Stimulated activated CD4-positive, alpha-beta T cell treated with anti-CD3 and anti-CD28 coated beads, Interleukin-1b, Interleukin-23, amount 100 ng/mL, for 1 hour (primary cell): ENCODE measurements at places on chromosomes 4 and X.

DNA sequence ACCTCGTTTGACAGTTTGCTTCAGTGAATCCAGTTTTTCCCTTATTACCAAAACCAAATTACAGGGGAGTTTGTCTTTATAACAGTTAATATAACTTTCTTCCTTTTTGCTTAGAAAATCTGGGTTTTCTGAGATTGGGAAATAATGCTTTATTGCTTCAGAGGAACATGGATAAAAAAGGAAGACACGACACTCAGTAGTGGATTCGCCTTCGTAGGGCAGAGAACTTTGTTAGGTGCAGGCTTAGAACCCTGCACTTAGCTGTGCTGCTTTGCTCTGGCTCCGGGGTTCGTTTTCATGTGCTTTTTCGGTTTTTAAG lies 188.2 kb downstream of the SOWAHB start:
- no peak for DNase-seq

DNA sequence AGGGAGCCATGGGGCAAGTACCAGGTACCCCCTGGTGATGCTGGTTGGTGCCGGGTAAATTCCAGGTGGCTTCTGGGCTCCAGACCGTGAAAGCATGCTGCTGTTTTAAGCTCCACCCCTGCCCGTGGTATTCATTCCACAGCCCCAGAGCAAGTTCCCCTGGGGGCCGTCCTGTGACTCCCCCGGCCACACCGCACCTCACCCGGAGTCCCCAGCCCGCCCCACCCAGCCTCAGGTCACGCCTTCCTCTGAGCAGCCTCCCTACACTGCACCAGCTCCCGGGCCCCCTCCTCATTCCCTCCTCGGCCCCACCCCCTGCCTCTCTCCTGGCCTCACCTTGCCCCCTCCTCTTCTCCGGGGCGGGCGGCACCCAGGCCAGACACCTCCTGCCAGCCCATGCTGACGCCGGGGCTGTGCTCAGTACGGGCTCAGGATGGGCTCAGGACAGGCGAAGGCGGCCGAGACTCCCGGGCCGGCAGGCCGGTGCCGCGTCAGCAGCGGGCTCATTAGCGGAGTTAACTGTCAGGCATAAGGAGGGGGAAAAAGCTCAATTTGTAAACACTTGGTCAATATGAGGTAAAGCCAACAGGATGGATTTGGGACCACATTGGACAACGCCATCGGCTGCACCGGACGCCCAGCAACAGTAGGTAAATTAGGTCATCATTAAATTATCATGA lies 127.4 kb downstream of the FAM53A start:
- DNase-seq, result no peak

GRCh38 chrX:22526339-22526738 lies 253.6 kb downstream of the CBLL2 start:
- DNase-seq, result no peak

DNA sequence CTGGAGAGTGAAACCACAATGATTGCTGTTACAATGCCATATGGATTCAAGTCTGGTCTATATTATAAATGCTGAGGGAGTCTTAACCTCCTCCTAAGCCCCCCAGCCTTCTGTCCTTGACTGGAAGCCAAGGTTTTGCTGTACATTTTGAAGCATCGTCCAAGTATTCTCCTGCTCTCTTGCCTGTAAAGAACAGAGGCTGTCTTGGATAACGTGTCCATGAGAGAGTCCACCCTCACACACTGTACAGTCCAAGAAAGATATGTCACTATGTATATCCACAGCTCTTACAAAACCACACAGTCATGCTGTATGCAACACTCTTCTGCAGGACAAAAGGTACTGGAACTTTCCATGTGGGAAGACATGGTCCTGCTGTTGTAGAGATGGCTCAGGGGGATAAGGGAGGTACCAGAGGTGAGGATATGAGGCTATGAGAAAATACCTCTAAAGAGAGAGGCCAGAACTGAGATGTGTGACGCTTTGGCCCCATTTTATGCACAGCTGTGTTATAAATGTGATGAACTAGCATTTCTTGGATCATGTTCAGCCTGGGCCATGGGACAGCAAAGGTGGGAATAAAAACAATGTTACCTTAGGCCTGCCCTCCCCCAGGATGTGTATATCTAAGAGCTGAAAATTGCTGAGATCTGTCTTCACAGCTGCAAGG lies 678.6 kb downstream of the IQCM start:
- DNase-seq, result no peak

GRCh38 chr4:89468602-89469001 lies 161.0 kb upstream of the GPRIN3 start:
- no peak for DNase-seq

- no peak for DNase-seq
Measured at GRCh38 chr4:13705521-13706041, 78.1 kb upstream of the BOD1L1 start.

GRCh38 chr4:184007891-184008290 lies 102.8 kb downstream of the STOX2 start:
- no peak for DNase-seq

DNA sequence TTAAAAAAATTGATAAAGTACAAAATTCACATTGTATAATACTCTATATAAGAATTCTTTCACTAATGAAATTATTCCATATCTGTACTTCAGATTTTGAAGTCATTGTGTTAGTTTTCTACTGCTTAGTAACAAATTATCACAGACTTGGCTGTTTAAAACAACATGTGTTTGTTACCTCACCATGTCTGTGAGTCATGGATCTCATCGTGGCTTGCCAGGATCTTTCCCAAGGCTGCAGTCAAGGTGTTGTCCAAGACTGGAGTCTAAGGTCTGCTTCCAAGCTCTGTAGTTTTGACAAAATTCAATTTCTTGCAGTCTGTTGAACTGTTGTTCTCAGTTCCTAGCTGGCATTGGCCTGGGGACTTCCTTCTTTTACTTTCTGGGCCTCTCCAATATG lies 1286.9 kb downstream of the ADGRL3 start:
- DNase-seq, result no peak

- DNase-seq, result no peak
Measured at GRCh38 chr4:109290918-109291317, 11.5 kb downstream of the COL25A1 start.

DNA sequence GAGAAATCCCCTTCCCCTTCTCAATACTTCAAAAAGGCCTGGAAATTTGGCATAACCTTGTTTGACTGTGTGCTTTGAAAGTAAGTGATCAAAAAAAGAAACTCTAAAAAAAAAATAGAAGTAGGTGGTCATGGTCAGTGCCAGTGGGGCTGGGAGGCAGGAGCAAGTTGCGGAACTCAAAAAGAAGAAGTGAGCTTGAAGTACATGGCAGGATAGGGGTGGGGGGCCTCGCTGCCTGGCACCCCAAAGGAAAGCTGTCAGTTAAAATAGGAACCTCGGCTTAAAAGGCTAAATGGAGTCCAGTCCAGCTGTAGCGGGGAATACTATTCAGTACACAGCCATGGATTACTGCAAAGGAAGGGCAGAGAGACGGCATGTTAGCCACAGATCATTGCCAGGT lies 12.2 kb upstream of the NKRF start:
- no peak for DNase-seq

DNA sequence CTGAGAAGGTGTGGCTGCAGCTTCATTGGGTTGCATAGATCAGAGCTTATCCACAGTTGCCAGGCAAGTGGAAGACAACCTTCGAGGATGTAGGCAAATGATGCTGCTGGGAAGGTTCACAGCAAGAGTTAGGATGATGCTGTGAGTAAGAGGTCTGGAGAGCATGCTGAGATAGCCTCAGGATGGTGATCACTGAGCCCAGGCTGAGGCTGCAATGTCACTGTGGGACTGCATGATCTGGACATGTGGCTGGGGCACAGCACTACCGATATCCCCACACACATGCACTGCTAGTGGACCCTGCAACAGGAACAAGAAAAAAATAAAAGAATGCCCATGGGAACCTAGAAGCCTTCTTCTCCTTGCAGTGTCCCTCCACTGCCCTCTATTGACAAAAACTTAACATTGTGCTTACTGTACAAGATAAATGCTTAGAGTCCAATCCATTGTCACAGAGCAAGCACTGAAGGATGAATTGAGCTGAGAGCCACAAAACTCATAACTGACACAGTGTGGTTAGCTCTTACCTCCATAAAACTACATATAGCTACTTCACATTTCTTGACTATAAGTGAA lies 105.6 kb downstream of the CNKSR2 start:
- no peak for DNase-seq

GRCh38 chrX:128634754-128635153 lies 582.6 kb upstream of the ACTRT1 start:
- no peak for DNase-seq

GRCh38 chrX:150615356-150615755 lies 46.9 kb downstream of the MTM1 start:
- DNase-seq, result no peak

DNA sequence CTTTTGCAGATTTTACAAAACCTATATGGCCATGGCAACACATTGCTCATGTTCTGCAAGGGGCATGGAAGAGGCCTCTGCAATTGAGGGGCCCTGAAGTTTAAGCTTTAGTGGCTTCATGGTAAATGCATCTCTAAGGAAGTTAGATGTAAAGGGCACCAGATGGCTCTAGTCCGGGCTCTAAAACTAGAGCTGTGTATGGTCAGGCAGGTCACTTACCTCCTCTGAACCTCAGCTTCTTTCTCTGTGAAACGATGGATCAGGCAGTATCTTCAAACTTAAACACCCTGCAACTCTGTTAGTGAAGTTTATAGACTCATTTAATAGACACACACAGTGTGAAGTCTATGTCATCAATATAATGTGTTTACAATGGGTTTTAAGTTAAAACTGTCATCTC lies 10.0 kb downstream of the MAGEB17 start:
- DNase-seq, result no peak

- DNase-seq, result no peak
Measured at GRCh38 chrX:100681599-100681998, 37.6 kb downstream of the SRPX2 start.

GRCh38 chrX:27987862-27988646 lies 6.8 kb upstream of the DCAF8L1 start:
- no peak for DNase-seq

DNA sequence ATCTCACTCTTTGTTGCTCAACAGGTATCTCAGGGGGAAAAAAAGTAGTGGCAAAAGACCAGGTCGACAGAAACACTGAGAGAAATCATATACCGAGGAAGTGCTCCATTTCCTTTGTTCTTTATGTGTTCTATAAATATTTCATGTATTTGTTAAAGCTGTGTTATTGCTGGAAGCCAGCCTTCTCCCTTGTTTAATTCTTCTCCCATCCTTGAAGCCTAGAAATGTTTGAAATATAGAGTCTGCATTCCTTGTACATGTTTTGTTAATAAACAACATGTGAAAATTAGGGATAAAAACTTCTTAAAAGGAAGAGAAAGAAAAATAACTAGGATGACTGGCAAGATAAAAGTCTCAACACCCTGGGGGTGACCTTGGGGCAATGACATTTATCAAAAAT lies 186.2 kb downstream of the ANKRD50 start:
- no peak for DNase-seq

DNA sequence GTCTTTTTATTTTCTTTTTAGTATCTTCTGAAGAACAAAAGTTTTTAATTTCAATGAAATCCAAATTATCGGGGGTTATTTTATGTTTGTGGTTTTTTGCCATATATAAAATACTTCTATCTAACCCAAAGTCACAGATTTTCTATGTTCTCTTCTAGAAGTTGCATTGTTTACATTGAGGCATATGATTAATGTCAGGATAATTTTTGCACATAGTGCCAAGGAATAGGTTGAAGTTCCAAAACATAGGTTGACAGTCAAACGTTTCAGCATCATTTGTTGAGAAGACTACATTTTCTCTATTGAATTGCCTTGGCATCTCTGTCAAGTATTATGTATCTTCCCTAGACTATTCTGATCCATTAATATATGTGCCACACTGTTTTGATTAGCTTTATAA lies 64.5 kb downstream of the ANKRD17 start:
- no peak for DNase-seq

- no peak for DNase-seq
Measured at GRCh38 chr4:10162341-10163000, 45.9 kb upstream of the WDR1 start.

DNA sequence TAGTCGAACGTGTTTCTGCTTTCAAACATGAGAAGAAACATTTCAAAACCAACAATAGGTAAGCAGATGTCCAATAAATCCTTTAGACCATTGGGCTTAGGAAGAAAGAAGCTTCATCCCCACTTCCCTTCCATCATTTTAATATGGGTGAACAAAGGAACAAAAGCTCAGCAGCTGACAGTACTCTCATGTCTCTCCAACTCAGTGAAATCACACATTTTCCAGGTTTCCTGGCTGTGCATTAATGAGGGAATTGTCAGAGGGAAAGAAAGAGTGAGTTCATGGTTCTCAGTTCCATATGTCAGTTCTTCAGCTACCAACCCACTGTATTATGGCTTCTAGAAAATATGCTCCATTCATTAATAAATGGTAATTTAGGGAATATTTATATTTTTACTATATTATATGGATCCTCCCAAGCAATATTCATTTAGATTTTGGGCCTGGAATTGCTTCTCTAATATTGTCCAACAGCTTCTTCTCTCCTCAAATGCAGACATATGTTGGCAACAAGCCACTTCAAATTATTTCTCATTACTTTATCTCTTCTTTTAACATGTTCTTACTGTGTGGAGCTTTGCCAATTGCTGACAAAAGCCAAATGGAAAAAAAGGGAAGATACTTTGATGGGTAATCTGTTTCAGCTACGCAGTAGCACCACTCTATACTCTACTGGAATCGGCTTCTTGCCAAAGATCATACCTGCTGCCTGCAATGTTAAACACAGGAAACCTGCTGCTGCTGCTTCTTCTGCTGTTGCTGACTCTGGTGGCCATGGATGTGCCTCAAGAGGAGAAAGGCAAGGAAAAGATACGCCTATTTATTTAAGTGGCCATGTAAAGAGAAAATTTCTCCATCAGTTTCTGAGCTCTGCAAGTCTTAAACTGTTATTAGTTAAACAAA lies 1757.6 kb downstream of the ARAP2 start:
- no peak for DNase-seq

DNA sequence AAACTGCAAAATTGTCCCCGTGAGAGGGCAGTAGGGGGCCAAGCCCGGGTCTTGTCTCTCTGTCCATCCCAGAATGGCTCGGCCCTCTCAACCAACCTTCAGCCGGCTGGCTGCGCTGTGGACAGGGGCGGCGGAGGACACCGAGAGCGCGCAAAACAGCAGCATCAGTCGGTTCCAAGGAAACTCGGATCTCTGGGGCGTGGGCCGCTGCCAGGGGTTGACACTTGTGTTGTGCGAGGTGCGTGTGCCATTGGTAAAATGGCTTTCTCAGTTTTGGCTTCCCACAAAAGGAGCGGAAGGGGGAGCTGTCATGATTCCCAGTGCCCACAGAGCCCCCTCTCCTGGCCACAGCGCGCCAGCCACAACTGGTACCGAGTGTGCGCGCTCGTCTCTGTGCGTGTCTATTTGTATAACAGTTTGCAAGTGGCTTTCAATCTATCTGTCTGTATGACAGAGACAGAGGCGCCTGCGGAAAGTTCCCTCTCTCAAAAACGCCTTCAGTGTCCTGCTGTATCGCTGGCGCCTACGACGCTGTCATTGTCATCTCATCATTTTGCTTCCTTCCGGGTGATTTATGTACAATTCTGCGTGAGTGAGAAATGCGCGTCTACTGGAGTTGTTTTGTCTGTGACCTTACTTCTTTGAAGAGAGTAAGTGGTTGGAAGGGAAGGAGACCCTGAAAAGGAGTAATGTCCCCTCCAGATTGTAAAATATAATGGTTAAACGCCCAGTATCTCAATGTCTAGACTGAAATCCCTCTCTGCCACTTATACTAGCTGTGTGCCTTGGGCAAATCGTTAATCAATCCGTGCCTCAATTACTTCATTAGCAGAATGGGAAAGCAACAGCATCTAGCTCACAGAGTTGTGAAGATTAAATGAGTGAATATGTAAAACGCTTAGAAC lies 1.8 kb downstream of the DKK2 start:
- no peak for DNase-seq
